ENCODE measurements at places on chromosomes 12 and 14.

DNA sequence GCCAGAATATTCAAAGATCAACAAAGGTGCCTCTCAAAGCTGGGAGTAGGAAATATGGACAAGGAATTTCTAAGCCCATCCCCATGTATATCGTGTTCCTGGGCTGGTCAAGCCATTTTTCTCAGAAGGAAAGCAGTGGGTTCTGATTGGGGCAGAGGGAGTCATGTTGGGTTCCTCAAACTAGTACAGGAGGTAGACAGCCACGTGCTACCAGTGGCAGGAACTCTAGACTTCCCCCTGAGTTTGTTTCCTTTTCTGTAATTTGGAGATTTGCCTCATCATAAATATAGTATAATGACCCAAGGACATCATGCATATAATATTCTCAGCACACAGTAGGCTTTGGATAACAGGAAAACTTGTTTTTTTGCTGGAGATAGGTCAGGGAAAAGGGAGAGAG is 16.4 kb upstream of the PLEKHH1 start:
- no peak for DNase-seq

DNA sequence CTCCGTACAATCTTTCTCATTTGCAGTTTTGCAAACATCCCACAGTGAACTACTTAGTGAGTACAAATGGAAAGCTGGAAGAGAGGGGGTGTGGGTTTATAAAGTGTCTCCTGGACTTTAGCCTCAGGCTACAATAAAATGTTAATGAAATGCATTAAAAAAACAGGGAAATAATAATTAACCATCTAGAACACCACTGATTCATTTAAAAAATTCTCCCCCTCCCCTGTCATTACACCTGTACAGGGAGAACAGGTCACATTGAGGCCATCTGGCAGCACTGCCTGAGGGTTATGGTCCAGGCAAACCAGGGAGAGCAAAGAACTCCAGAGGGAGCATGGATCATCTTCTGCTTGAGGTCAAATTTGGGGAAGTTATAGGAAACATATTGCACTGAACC is 96.3 kb downstream of the TSPAN8 start:
- DNase-seq = no peak

- DNase-seq = no peak
Observed at GRCh38 chr12:55955344-55955743, 10.5 kb downstream of the PMEL start.

DNA sequence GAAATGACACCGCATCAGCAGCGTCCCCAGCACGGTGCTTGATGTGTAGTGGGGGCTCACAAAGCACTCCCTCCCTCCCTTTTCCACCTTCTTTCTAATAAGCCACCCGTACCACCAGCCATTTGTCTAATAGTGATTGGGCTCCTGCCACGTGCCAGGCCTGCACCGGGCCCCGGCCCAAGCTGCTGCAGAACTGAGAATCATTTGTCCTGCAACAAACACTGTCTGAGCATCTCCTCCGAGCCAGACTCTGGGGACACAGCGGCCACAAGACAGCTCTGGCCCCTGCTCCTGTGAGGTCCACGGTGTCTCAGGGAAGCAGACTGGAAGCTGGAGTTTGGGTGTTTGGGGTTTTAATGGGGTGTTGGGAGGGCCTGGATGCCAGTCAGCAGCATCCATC is 43.9 kb downstream of the MVK start:
- no peak for DNase-seq

Data from fibroblast of skin of right biceps (primary cell).